Hematopoietic multipotent progenitor cell treated with erythropoietin and hydrocortisone succinate and interleukin-3 and kit ligand, for 8 days (in vitro differentiated cells): ENCODE measurements at places on chromosomes 4 and X.

DNA sequence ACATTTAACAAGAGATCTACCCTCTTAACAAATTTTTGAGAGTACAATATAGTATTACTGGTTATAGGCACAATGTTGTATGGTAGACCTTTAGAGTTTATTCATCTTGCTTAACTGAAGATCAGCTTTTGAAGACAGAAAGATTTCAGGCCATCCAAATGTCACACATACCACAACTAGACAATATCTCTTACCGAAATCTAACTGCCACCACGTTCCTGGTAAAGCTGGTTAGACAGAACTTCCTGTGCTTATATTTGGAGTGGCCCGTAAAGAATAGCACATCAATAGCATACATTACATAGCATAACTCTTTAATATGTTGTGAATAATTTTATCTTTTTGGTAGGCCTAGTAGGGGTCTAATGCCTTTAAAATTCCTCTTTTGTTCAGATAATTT, 29.8 kb upstream of the ARHGEF6 start:
- peak; percentile 74 for DNase-seq

- DNase-seq: no peak
These were observed 59.1 kb downstream of the SPATA18 start for GRCh38 chr4:52110171-52110570.

DNA sequence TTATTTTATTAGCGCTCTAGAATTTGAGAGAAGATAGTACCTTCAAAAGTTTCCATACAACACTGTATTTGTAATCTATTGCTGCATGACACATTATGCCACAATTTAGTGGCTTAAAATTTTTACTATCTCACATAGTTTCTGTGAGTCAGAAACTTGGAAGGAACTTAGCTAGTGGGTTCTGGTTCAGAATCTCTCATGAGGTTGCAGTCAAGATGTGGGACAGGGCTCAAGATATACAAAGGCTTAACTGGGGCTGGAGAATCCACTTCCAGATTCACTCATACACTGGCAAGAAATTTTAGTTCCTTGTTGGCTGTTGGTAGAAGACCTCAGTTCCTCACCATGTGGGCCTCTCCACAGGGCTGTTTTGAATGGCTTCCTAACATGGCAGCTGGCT, 11.5 kb upstream of the C4orf54 start:
- DNase-seq: no peak

GRCh38 chr4:167428156-167428555, 193.9 kb upstream of the SPOCK3 start:
- DNase-seq: no peak

DNA sequence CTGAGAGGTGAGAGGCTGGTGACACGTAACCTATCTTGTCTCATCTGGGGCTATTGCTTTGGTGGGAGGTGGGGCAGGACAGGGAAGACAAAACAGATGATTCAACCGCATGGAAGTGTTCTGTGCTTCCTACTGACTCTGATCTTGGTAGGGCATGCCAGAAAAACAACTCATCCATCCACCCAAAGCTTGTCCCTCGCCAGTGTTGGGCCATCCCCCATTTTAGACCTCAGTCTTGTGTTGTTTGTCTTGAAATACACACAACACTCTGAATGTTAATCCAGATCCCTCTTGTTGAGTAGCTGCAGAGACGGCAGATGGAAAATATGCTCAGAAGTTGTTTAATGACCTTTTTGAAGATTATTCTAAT, 377 bp downstream of the CHRNA9 start:
- DNase-seq: no peak

- peak; percentile 60 for DNase-seq
These were observed 7.2 kb downstream of the GNRHR start for GRCh38 chr4:67746797-67747495.
